ENCODE measurements at places on chromosomes 12 and 14. TPM values are rescaled to one million over a fixed set of nuclear protein-coding genes. Genes with fewer than 3 reads are reported as not detected.

SLCO1B1 gene
- total RNA-seq: not detected

DNA sequence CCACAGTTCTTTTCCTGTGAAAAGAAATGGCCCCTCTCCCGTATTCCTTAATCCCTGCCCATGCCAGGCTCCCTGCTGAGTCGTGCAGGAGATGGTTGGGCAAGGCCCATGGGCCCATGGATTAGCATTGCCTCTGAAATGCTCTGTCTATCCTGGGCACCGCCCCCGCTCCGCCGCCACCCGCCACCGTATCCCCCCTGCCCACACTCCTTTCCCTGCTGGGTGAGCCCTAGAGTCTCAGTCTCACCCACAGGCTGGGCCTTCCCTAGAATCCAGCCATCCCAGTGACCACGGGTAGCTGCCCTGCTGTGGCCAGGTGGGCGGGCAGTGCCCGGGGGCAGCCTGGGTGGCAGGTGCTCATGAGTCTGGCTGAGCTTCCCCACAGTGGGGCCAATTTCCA lies 50.6 kb downstream of the TSPAN11 start:
- no peak for DNase-seq

CFAP251 gene
- 1.3 TPM for total RNA-seq

- no peak for DNase-seq
Measured at GRCh38 chr12:62291864-62292760, 31.9 kb downstream of the USP15 start.

- peak; percentile 94 for DNase-seq
Measured at GRCh38 chr14:91113829-91114078, at the start of gene DGLUCY. Gene DGLUCY (plus strand): TSS chr14:91114073. CDS start chr14:91160295, 46,222 bp downstream.

- DNase-seq: no peak
Measured at GRCh38 chr12:3113671-3114325, 36.6 kb downstream of the TSPAN9 start.

DNA sequence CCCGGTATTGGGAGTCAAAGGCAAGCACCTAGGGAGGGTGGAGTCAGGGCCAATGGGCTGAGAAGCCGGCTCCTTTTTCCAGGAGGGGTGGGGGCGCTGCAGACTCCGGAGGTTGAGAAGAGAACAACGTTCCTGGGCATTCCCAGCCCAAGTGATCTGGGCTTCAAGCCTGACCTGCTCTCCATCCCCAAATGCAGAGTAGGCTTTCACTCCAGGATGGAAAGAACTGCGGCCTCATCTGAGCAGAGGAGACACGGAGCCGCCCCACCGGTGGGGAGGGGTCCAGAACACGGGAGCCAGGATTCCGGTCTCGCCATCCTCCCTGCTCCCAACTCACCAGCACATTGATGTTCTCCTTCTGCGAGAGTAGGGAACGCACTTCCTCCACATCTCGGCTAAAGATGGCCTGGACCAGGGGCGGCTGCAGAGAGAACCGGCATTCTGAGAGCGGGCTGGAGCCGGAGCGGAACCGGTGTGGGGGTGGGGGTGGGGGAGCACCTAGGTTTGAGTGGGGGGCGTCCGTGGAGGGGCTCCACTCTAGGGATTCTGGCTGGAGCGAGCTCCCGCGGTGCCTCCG lies 605 bp downstream of the ANKRD52 start:
- DNase-seq: no peak

TTC9 gene
- 0.16 TPM for total RNA-seq

GRCh38 chr12:78802593-78802992 lies 62.0 kb upstream of the SYT1 start:
- no peak for DNase-seq

TCL1B gene
- total RNA-seq: not detected

GRCh38 chr14:37470251-37470650 lies 124.8 kb downstream of the FOXA1 start:
- DNase-seq: no peak

CREBL2 gene
- total RNA-seq: 59.9 TPM

DNA sequence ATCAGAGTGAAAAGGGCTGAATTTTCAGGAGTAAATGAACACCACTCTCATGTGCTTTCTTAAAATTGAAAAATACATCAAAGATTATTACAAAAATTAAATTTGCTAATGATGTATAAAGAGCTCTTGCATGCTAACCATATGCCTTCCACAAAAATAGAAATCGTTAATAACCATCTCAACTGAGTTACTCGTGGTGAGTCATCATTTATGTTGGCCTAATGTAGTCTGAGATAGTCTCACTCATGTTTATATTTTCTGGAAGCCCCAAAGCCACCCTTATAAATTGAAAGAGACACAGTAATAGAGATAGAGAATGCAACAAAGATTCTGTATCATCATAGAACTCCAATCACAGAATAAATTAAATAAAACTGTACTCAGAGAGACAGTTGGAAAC lies 131.2 kb downstream of the KCNH5 start:
- DNase-seq: no peak

DNA sequence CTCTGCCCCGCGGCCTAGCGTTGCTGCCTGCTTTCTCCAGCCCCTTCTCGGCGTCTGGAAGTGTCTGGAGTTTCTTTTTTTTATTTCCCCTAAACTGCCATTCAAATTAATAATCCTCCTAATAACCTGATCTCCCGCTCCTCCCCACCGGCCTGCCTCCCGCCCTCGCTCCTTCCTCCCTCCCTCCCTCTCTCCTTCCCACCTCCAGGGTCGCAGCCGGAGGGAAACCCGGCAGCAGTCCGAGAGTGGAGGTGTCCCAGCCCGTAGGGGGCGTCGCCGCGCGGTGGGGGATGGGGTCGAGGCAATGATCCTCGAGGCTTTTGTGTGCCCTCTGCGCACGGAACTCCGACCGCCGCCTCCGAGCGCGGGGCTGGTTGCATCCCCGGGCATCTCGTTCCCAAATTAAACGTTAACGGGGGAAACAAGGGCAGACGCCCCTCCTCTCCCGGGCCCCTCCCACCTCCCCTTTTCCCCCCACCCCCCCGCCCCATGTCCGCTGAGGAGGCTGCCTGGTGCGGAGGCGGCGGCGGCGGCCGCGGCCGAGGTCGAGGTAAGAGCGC lies 1.0 kb upstream of the SOCS2 start:
- DNase-seq: peak; percentile 92

GRCh38 chr14:36767603-36768281 lies 106.1 kb downstream of the PAX9 start:
- no peak for DNase-seq

DNA sequence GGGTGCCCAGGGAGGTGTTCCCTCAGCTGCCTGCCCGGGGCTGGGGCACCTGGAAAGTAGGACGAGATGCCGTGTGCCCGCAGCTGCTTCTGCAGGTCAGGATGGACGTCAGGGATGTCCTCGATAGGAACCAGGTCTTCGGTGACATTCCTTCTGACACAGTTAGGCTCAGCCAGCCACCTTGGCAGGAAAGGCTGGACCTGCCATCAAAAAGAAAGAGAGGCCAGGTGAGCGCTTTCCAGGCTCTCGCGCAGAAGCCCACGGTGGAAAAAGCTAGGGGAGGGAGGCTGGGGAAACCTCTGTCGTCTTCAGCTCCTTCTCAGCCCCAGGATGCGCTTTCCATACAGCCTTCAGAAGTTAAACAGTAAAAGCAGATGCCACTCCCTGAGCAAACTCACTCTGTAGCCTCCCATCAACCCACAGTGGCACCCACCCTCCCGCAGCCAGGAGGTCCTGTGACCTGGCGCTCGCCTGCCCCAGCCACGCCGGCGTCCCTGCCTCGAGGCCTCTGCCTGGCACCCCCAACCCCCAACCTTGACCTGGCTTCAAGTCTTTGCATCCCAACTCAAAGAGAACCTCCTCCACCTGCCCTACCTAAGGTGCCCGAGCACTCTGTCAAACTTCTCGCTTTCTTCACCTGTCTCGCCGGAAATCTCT lies 1.3 kb downstream of the DDX51 start:
- DNase-seq: no peak

SERPINA5 gene
- 2.0 TPM for total RNA-seq

CLEC9A gene
- total RNA-seq: not detected

CCER1 gene
- total RNA-seq: not detected

CYP46A1 gene
- 1.9 TPM for total RNA-seq

All from sigmoid colon (tissue), 7 donors.